ENCODE measurements at places on chromosomes 12 and 14. TPM values are rescaled to one million over a fixed set of nuclear protein-coding genes. Genes with fewer than 3 reads are reported as not detected.

Gene JDP2
- 12.8 TPM for total RNA-seq

- no peak for DNase-seq
These were observed 24.3 kb downstream of the GPRC5A start for GRCh38 chr12:12915656-12916055.

- DNase-seq: no peak
These were observed 115.9 kb downstream of the BCL11B start for GRCh38 chr14:99156090-99156425.

DNA sequence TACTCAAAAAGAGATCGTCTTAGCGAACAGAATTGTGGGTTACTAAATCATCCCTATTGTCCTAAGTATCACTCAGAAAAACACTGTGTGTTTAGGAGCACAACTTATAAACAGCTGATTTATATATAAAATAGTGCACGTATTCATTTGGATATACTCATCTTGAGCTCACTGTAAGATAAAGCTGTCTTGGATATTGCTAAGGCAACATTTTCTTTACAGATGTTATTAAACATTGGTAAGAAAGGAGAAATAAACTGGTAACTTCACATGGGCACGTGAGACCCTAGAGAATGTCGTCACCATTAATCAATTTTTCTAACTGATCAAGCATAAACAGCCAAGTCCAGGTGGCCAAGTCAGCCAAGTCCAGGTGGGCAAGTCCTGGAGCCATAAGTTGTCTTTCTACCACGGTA is 1.7 kb downstream of the PAWR start:
- no peak for DNase-seq

DNA sequence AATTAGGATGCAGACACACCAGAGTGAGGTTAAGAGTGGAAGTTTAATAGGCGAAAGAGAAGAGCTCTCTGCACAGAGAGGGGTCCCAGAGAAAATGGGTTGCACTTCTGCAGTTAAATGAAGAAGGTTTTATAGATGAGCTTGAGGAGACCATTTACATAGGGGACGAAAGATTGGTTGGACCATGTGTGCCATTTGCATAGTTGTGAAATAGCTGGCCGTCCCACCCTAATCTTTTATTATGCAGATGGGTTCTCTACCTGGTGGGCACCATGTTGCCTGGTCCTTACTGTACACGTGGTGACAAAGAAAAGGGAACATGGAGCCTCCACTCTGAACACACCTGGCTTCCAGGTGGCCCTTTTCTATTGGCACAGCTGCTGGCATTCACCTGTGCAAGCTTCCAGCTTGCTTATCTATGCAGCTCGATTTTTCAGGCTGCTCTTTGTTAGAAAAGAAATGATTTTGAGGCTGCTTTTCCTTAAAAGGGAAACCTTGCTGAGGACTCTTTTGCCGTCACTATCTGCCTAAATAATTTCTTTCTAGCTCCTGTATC is 67.1 kb upstream of the SRSF5 start:
- no peak for DNase-seq
